ENCODE measurements at places on chromosomes 4 and X.

DNA sequence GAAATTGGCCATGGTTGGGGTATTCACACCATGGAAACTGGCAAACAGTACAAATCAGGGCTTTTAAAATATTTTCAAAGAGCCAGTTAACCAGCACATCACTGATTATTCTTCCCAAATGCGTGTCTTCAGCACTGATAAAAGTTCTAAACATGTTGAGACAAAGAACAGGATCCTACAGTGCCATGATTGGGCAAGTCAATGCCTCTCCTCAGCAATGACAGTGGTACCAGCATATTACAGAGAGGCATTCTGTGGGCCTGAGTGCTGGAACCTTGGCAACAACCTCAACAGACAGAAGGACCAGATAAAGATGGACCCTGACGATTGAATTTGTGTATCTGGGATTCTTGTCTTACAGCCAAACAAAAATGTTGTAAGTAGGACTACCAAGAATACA lies 108.9 kb downstream of the EFHC2 start:
- no peak for DNase-seq

DNA sequence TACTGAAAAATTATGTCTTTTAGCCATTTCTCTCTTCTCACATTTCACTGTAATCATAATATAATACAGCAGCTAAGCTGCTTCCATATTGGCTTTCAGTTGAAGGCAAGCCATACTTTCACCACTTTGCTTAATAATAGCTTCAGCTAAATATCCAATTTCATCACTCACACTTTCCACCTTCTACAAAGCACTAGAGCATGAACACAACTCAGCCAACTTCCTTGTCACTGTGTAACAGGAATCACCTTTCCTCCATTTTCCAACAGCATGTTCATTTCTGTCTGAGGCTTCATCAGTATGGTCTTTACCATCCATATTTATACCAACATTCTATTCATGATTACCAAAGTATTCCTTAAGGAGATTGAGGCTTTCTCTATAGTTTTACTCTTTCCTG lies 219.8 kb upstream of the CTSO start:
- no peak for DNase-seq

DNA sequence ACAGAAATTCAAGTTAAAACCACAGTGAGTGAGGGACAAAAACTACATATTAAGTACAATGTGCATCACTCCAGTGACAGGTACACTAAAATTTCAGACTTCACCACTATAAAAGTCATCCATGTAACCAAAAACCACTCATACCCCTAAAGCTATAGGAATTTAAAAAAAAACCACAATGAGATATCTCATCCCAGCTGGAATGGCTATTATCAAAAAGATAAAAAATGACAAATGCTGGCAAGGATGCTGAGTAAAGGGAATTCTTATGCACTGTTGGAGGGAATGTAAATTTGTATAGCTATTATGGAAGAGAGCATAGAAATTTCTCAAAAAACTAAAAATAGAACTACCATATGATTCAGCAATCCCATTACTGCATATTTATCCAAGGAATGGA lies 171.1 kb downstream of the HHIP start:
- no peak for DNase-seq

GRCh38 chr4:109879081-109879480 lies 31.2 kb downstream of the LRIT3 start:
- no peak for DNase-seq

- no peak for DNase-seq
Measured at GRCh38 chr4:66416425-66416824, 746.1 kb upstream of the EPHA5 start.

DNA sequence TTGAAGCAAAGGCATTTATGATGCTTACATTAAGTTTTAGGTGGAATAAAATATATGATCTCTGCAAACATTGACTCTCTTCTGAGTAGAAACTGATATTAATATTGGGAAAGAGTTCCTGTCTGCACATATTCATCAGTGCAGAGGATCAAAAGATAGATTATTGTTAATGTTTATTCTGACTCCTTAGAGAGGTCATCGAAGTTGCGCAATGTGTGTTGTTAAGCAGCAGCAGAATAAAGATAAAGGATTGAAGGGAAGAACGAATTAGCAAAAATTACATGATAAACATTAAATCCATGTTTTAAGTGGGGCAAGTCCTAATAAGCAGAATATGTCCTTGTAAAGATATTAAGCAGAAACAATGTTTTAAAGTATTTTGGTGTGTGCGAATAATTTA lies 72.6 kb upstream of the MBNL3 start:
- DNase-seq = no peak

- DNase-seq = no peak
Measured at GRCh38 chr4:54041933-54042332, 22.5 kb downstream of the CHIC2 start.

GRCh38 chr4:73673286-73673685 lies 53.0 kb upstream of the RASSF6 start:
- DNase-seq = no peak

- no peak for DNase-seq
Measured at GRCh38 chr4:108168160-108168670, 517 bp downstream of the LEF1 start.

DNA sequence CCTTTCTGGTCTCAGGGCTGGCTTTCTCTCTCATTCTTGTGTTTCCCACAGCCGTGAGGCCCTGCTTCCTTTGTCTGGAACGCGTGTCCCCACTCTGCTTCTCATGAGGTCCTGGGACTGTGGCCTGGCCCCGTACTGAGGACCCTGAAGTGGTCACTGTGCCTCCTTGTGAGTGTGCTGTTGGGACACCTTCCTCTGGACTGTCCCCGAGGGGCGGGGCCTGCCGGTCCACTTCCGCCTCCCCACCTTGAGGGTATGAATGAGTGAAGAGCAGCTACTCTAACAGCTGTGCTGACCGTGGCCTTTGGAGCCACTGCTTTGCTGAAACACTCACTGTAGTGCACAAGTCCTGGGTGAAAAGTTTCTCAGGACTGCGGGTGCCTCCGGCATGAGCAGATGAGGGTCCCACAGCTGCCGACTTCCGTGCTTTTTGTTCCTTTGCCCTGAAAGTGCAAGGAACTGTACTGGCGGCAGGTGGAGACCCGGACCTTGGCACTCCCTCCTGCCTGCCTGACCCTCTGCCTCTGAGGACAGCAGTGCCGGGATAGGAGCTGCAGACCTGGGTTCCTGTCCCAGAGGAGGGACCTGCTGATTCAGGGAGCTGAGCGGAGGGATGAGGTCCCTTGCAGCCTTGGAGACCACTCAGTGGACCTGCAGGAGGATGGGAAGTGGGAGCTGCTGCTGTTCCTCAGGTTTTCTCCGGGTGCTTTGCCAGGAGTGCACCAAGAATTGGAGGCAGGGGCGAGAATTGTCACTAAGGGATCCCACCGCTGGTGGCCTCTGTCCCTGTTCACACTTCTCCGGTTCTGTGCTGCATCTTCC lies 38.0 kb downstream of the HTT-AS start:
- no peak for DNase-seq

- DNase-seq = no peak
Measured at GRCh38 chrX:114201622-114202021, 382.3 kb upstream of the HTR2C start.

DNA sequence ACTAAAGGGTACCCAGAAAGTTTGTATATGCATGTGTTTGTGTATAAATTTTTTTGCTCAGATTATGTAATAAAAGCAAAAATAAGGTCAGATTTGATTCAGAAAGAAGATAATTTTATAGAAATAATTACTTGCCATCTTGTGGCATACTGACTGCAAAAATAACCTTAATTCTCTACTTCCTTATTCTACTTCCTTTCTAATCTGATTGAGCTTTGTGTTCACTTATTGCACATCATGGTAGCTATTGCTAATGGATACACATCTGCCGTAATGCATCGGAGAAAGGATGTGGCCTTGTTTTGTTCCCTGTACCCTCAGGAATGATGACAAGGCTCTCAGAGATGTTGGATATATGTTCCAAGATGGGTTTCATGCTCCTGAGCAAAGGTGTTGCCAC lies 10.5 kb upstream of the GNPDA2 start:
- DNase-seq = no peak

DNA sequence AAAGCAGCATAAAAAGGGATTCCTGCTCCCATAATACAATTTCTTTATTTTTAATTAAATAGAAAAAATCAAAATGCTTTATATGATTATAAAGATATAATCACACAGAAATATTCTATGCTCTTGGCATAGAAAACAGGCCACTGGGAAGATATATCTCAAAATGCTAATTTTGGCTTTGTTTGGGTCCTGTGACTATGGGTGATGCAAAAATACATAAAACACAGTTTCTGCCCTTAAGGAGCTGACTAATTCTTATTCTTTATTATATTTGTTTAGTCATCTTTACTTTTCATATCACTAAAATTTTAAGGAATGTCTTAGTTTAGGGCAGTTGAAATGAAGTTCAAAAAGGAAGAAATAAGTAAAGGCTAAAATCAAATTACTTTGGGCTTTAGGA lies 7.0 kb upstream of the BMP3 start:
- no peak for DNase-seq

DNA sequence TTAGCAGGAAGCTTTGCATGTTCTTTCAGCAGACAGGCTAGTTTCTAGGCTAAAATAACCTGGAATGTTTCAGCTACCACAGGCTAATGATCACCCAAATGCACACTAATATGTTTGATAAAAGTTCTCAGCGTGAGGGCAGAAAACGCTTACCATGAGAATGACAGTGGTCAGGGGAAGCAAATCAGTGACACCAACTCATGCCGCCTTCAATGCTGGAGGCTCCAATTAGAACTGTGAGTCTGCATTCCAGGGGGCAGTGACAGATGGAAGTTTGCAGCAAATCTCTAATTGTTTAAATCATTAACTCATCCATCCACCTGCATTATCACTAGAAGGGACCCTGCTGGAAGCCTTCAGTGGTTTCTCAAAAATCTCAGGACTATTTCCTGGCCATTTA lies 43.2 kb downstream of the ANOS1 start:
- no peak for DNase-seq

GRCh38 chrX:35149517-35149916 lies 206.9 kb downstream of the FAM47B start:
- DNase-seq = no peak

GRCh38 chrX:10749113-10749512 lies 128.7 kb upstream of the MID1 start:
- no peak for DNase-seq

GRCh38 chrX:20442597-20442996 lies 175.9 kb upstream of the RPS6KA3 start:
- peak; percentile 47 for DNase-seq

GRCh38 chr4:188130355-188130754 lies 8.9 kb upstream of the TRIML1 start:
- DNase-seq = no peak

DNA sequence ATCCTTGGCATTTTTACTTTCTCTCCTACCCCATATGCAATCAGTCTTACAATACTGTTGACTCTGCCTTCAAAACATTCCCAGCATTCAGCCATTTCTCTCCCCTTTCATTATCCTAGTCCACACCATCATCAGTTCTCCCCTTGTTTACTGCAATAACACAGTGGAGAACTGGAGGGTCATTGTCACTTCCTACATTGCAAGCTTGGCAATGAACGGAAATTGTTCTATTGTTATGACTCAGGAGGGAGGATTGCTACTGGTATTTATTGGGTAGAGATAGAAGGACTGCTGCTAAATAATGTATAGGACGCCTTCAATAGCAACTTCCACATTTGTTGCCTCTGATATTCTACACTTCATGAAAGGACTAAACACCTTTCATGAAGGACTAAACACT lies 231.8 kb downstream of the BANK1 start:
- DNase-seq = no peak

DNA sequence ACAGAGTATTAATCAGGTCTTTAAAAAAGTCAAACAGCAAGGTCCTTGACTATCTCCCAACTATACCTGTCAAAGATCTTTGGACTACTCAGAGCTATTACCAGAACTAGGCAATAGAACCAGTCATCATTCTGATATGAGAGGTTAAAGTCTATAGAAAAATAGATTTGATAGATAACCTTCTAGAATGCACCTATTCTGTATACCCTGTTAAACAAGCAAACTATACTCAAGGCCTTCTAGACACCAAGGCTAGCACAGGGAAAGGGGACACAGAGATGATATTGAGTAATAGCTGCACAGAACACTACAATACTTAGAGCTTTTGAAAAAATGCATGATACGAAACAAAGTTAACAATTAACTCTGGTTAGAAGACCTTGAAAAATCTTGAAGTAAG lies 149.5 kb downstream of the NR3C2 start:
- no peak for DNase-seq

DNA sequence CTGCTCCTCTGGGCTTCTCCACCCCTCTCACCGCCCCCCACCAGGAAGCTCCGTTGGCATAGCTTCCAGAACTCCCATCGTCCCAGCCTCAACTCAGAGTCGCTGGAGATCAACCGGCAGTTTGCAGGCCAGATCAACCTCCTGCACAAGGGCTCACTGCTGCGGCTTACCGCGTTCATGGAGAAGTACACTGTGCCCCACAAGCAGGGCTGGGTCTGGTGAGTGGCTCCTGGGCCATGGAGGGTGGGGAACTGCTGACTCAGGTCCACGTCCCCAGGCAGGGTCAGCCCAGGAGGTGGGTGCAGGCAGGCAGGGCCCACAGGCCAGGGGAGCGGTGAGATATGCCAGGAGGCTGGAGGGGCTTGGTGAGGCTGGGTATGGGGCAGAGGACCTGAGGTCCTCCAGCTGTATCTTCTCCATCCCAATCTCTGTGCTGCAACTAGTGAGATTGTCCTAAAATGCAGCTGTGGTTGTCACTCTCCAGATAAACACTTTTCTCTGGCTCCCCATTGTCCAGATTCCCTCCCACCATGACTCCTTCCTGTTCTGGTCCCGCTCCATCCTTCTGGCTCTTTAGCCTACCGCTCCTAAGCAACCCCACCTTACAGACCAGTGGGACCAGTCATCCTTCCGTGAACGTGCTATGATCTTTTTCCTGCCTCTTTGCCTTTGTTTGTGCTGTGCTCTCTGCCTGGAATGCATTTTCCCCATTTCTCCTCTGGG lies 71.9 kb downstream of the STARD8 start:
- no peak for DNase-seq

- peak; percentile 10 for DNase-seq
Measured at GRCh38 chrX:51568586-51568985, 50.1 kb downstream of the CENPVL3 start.

DNA sequence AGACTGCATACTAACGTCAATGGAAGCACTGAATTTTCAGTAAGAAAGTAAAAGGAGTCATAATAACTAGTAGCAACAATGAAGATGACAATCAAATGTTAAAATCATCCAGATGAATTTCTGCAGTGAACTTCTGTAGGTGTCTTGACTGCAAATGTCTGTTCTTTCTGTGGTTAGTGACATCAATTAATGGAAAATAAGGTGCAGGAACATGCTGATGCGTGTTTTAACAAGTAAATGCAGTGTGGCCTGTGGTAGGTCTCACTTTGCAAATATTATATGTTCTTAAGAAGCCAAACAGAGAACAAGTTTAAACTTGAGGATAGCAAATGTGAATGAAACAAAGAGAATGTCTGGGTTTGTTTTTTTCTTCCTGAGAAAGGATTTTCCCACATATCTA lies 2.6 kb upstream of the DTHD1 start:
- no peak for DNase-seq

GRCh38 chrX:150702966-150703694 lies 9.9 kb downstream of the MTMR1 start:
- no peak for DNase-seq
